ENCODE measurements at places on chromosomes 7 and 10. TPM values are rescaled to one million over a fixed set of nuclear protein-coding genes. Genes with fewer than 3 reads are reported as not detected.

Gene SRRM3
- total RNA-seq, result 0.95 TPM

- DNase-seq, result no peak
These were observed 129.3 kb upstream of the ACBD5 start for GRCh38 chr10:27369880-27370279.

Gene TFPI2
- total RNA-seq, result 0.37 TPM

Gene DBNL
- 90.5 TPM for total RNA-seq

Gene KCNIP2
- 2.3 TPM for total RNA-seq

Gene CYP26C1
- total RNA-seq, result not detected

Gene CYP2E1
- total RNA-seq, result 0.92 TPM

DNA sequence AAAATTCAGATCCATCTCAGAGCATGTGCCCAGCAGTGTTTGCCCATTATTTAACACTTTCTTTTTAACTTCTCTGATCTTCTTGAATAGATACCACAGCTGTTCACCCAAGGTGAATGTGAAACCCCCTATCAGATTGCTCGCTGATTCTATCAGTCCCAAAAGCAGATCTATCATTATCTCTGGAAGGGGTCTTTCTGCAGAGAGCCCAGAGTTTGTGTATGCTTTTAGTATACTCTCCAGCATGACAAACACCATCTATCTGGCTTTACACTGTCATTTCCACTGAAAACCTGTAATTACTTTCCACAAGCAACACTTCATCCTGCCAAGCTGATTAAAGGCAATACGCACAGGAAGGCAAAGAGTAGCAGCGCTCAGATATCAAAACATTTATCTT, 168.2 kb downstream of the CACNA2D1 start:
- DNase-seq, result no peak

GRCh38 chr7:26151650-26151952, 397 bp upstream of the NFE2L3 start:
- no peak for DNase-seq

DNA sequence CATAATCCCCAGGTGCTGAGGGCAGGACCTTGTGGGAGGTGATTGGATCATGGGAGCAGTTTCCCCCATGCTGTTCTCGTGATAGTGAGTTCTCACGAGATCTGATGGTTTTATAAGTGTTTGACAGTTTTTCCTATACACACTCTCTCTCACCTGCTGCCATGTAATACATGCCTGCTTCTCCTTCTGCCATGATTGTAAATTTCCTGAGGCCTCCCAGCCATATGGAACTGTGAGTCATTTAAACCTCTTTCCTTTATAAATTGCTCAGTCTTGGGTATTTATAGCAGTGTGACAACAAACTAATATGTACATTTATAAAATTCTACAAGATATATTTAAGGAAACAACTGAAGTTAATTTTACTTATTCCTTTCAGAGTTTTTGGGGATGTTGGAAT, 170.8 kb upstream of the BET1 start:
- DNase-seq, result no peak

- DNase-seq, result no peak
These were observed 410.9 kb downstream of the SUGCT start for GRCh38 chr7:40545739-40546138.

Gene TDRD1
- 2.9 TPM for total RNA-seq

DNA sequence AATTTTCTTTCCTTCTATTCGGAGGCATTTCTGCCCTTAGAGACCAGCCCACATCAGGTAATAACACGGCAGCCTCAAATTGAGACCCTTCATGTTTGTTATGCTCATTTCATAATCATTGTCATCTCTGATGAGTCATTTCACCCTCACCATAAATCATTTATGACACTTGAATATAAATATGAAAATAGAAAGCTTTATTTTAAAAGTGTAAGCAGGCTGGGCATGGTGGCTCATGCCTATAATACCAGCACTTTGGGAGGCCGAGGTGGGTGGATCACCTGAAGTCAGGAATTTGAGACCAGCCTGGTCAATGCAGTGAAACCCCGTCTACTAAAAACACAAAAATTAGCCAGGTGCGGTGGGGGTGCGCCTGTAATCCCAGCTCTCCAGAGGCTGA, 57.4 kb upstream of the EGFR start:
- DNase-seq, result no peak

DNA sequence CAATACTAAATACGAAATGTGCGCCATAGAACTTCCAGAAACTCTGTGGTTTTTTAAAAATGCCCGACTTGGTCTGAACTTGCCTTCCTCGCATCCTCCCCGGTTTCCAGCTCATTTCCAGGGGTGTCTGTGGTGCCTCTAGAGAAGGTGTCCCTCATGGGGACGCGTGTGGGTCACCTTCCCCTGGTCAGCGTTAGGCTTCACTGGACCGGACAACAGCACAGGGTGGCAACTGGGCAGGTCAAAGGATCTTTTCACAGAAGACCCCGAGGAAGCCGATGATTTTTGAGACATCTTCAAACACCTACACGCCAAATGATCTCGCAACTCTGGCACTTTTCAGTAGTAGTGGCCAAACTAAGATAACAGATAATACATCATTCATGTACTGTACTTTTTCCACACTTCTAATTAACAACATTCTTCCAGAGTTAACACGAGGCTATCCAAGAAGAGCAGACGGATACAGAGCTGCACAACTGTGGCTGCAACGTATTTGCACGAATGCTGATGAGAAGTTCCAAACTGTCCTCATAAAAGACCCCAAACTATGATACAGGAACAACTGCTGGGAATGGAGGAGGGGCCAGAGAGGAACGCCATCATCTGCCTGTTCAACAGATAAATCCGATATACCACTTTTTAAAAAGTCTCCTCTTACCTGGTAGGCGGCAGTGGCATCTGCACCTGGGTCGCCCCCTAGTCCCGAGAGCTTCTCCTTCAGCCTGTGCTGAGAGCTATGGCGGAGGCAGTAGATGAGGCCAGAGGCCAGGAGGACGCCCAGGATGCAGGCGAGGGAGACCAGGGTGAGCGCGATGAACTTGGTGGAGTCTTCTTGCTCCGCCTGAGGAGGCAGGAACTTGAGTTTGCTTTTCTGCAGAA, 345.5 kb downstream of the DNAJB6 start:
- DNase-seq, result no peak

Gene GIMAP4
- total RNA-seq, result 16.2 TPM

DNA sequence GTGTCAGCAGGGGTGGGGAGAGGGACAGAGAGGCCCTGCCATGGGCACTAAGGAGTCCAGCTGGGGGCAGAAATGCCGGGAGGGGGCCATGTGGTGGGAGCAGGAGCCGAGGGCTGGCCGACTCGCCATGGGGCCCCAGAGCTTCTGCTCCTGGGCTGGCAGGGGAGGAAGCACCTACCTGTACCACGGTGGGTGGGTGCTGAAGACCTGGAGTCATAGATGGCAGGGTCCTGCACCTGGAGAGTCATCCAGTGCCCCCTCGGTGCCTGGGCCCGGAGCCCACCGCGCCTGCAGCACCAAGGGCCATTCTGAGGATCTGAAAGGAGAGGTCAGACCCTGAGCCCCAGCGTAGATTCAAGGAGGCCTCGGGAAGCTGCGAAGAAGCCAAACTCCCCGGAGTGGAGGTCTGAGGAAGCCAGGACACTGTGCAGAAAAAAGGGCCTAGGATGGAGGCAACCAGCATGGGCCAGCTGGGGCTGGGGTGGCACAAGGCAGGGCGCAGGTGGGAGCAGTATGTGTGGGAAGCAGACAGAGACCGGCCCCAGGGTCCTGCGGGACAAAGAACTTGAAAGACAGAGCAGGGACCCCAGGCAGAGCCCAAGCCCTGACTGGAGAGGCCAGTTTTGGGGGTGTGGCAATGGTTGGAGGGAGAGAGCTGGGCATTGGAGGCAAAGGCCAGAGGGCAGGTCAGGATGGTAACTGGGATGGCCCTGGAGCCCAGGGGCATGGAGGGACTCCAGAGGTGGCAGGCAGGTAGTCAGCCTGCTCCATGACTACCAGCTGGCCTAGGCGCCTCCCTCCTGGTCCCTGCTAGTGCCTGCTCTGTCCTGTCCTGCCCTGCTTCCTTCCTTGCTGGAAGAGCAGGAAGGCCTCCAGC, 26.7 kb upstream of the SMARCD3 start:
- DNase-seq, result no peak

DNA sequence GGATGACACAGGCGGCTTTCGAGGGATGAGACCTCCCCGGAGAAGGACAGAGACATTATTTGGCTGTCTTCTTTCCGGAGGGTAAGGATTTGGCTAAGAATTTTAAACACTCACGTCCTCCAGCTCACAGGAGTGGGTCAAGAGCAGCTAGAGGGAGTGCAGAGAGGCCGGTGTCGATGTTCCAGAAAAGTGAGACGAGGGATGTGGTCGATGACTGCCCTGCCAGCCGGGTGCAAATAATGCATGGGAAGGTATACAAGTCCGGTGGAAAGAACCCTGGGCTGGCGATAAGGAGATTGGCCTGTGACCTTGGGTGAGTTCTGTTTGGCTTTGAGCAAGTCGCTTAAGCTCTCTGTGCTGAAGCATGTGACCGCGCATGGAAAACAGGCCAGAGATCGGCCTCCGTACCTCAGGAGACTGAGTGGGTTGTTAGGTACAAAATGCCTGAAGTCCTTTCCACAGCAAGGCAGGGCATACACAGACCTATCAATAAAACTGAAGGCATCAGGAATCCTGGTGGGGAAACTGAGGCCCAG, 149.1 kb downstream of the UBE2H start:
- no peak for DNase-seq

Gene RAB19
- total RNA-seq, result 21.9 TPM

Gene GRID1
- total RNA-seq, result 1.0 TPM

DNA sequence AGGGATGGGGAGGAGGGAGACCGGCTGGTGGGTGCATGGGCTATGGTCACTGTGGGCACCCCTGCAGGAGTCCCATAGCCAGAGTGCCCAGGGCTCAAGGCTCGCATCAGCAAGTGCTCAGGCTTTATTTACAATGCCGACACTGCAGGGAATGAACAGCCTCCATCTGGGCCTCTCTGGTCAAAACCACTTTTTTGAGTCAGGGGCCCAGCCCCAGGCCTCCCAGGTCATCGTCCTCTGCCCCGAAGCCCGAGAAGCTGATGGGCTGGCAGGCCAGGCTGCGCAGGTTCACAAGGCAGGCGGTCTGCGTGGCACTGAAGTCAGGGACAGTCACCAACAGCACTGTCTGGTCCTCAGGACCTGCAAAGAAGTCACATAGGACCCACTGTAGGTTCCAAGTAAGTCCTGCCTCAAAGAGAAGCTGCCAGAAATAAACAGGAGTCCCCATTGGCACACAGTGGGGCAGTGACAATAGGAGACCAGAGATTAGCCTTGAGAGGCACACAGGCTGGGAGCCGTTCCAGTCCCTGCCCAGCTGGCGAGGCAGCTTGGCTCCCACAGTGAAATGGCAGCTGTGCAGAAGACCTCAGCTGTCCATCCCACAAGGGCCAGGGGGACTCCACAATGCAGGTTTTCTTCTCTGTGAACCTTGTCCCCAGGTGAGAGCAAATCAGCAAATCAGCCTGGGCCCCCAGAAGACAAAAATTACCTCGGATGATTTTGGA, 8.6 kb downstream of the POLD2 start:
- DNase-seq, result no peak

- DNase-seq, result no peak
These were observed 203.2 kb upstream of the PPP2R2D start for GRCh38 chr10:131697476-131698128.
